Activated CD4-positive, CD25-positive, alpha-beta regulatory T cell treated with anti-CD3 and anti-CD28 coated beads, Interleukin-2, amount 50 U/mL, for 16 hours (primary cell): ENCODE measurements at places on chromosomes 1 and 21.

DNA sequence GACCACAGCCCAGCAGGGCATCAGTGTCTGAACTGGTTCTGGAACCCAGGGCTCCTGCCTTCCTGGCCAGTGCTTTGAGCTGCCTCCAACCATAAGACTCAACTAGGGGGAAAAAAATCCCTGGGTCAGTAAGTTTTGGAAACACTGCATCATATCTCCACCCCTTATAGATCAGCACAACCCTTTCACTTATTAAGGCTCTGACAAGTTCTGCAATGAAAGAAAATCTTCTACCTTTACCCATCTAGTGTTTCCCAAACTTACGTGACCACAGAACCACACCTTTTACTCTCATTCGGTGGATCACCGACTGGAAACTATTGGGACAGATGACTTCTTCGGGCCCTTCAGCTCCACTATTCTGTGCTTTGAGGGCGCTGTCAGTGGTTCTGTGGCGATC, 78.4 kb upstream of the TMEM51 start:
- DNase-seq, result no peak

DNA sequence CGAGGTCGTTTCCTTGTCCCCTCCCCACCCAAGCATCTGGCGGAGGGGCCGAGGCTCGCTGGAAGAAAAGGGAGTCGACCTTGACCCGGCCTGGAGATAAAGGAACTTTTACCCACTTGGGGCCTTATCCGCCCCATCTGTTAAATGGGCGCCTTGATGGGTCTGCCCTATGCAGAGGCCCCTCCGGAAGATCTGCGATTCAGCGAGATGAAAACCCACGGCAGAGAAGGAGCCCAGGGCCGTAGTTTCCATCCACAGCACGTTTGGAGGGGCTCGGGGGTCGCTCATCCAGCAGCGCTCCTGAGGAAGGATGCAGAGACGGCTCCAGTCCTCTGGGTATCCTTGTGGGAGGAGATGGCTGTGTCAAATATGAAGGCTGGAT, 518 bp downstream of the NCMAP start:
- DNase-seq, result no peak

- DNase-seq, result no peak
Measured at GRCh38 chr1:95388031-95388430, 154.0 kb downstream of the RWDD3 start.

- no peak for DNase-seq
Measured at GRCh38 chr1:83418558-83418957, 580.4 kb downstream of the TTLL7 start.

GRCh38 chr1:33391343-33392078, 39.4 kb downstream of the PHC2 start:
- no peak for DNase-seq

DNA sequence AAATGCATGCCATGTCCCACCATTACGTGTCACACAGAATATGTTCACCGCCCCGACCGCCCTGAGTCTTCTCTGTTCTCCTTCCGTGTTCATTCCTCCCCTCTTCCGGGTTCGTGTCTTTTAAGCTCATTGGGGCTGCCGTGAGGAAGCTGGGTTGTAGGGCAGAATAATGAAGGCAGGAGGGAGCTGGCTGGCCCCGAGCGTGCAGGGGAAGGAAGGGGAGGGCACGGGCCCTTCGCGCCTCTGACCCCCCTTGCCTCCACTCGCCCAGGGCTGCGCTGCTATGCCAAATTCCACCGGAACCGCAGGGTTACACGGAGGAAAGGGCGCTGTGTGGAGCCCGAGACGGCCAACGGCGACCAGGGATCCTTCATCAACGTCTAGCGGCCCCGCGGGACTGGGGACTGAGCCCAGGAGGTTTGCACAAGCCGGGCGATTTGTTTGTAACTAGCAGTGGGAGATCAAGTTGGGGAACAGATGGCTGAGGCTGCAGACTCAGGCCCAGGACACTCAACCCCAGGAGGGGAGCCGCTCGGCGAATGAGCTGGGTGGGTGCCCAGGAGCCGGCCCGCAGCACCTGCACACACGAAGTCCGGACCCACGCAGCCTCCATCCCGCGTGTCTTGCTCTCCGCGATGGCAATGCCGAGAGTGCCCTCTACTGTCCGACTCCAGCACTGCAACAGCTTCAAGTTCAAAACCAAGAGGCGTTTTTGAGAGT, 16.5 kb upstream of the AGTRAP start:
- peak; percentile 73 for DNase-seq

GRCh38 chr1:150576794-150577556, 2.4 kb downstream of the MCL1 start:
- DNase-seq, result no peak

DNA sequence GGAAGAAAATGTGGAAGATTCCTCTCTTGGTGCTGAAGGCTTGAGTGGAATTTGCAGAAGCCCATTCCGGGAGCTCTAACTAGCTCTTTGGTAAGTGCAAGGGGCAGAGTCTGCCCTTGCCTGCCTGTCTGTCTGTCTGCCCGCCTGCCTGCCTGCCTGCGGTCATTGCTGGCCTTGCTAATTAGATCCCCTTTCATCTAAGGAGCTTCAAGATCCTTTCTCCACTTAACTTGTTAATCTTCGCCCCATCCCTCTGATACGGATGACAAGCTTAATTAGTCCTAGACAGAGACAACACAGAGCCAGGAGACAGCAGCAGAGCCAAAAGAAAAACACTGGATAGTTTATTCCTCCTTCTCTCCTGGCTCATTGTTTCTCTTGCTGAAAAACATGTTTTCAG, 80.2 kb upstream of the GADD45A start:
- DNase-seq, result no peak

- no peak for DNase-seq
Measured at GRCh38 chr1:34054920-34055319, 110.1 kb downstream of the CSMD2 start.

DNA sequence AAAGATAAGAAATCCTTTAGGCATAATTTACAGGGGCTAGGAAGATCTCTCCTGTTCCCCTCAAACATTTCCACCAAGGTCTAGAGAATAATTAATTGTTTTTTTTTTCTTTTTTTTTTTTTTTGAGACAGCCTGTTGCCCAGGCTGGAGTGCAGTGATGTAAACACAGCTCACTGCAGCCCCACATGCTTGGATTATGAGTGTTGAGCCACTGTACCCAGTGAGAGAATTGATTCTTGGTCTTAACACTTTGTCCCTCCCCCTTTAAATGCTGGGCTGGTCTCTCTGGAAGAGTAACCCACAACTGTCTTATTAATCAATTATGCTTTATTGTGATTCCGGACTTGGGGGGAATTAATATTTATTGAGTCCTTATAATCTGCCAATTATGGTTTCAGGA, 33.4 kb downstream of the ATF3 start:
- DNase-seq, result no peak

DNA sequence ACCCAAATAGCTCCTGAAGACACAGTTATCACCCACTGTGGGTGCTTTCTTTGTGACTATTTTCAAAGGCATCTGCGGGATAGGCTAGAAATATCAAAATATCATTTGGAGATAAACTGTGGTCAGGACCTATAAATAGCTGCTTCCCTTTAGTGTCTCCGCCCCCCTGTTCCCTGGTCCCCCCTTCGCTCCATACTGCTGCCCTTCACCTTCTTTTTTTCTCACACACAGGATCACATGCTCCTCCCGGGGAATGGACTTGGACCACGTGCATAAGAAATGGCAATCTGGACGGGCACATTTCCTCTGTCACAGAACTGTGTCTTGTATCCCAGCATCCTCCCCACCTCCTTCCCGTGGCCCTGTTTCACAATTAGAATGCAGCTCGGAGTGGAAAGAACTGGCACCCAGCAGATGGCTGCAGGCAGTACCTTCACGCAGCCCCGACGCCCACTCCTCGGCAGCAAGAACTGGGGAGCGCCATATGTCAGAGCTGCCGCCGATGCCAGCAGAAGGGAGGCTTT, 68.8 kb upstream of the SSX2IP start:
- no peak for DNase-seq

DNA sequence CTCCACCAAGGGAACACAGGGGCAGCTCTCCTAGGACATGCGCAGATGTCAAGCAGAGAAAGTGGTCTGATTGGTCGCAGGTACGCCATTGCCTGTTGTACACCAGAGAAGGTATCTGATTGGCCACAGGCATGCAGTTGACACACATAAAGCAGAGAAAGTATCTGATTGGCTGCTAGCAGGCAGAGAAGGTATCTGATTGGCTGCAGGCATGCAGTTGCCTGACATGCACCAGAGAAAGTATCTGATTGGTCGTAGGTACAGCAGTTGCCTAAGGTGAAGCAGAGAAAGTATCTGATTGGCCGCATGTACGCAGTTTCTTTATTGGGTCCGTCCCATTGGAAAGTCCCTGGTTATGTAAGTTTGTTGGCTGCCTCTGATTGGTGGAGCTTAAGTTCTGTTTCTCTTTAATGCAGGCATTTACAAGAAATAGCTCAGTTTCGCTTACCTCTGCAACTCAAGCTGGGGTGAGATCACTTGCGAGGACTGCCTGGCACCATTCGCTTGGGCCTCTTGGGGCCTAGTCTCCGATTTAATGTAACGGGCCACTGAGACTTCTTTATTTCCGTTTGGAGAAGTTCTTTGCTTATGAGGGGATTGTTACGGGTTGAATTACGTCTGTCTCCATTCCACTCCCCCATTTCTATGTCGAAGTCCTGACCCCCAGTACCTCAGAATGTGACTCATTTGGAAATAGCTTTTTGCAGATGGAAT, 74.2 kb downstream of the SIK1 start:
- no peak for DNase-seq

GRCh38 chr1:6471086-6471969, 5.4 kb upstream of the TNFRSF25 start:
- DNase-seq, result no peak

- DNase-seq, result no peak
Measured at GRCh38 chr1:87869567-87869966, 540.9 kb downstream of the LMO4 start.

- DNase-seq, result no peak
Measured at GRCh38 chr1:192747943-192748342, 60.9 kb upstream of the RGS2 start.

- DNase-seq, result no peak
Measured at GRCh38 chr1:87867626-87868025, 538.9 kb downstream of the LMO4 start.

DNA sequence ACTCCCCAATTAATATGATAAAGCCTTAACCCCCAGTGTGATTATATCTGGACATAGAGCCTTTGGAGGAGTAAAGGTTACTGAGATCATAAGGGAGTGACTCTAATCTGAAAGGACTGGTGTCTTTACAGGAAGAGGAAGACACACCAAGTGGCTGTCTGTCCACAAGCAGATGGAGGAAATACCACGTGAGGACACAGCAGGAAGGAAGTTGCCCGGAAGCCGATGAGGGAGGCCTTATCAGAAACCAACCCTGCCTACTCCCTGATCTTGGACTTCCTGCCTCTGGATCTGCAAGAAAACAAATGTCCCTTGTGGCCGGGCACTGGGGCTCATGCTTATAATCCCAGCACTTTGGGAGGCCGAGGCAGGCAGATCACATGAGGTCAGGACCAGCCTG, 110.3 kb upstream of the CHRM3 start:
- no peak for DNase-seq

- no peak for DNase-seq
Measured at GRCh38 chr1:205633421-205633976, 1.7 kb upstream of the ELK4 start.
